ENCODE measurements at places on chromosomes 7 and 10.

- DNase-seq: no peak
These were observed 120.1 kb downstream of the JAZF1 start for GRCh38 chr7:28060371-28060950.

DNA sequence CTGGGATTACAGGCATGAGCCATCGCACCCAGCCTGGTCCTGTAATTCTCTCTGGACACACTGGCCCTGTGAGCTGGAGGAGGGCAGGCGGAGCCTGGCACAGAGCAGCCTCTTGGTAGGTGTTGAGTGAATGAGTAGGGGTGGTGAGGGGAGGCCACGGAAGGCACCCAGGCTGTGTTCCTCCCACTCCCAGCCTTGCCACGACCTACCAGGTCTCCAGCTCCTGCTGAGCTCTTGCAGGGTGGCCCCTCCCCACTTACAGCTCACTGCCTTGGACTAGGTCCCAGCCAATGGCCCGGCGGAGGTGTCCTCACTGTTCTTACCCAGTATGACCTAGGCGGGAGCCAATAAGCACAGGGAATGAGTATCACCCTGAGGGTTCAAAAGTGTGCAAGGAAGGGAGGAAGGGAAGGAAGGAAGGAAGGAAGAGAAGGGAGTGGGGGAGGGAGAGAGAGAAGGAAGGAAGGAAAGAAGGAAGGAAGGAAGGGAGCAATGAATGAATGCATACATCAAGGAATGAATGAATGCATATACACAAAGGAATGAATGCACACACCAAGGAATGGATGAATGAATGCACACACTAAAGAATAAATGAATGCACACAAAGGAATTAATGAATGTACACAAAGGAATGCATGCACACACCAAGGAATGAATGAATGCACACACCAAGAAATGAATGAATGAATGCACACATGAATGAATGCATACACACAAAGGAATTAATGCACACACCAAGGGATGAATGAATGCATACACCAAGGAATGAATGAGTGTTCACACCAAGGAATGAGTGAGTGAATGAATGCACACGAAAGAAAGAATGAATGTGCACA, 45.5 kb downstream of the GTF2IRD1 start:
- DNase-seq: no peak

DNA sequence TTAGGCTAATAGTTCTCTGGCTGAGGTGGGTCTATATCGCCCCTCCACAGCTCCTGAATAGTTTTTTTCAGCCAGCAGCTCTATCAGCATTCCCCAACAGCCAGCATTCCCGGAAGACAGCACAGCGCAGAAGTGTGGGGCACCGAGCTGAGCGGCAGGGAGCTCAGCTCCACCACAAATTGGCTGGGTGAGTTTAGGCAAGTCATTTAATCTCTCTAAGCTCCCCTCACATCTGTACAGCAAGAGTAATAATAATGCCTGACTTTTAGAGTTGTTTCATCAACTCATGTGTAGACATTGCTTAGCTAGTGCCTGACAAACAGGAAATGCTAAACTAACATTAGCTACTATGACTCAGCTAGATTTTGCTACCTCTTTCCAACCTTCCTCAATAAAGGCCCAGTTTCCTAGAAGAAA, 247.9 kb upstream of the PTN start:
- no peak for DNase-seq

DNA sequence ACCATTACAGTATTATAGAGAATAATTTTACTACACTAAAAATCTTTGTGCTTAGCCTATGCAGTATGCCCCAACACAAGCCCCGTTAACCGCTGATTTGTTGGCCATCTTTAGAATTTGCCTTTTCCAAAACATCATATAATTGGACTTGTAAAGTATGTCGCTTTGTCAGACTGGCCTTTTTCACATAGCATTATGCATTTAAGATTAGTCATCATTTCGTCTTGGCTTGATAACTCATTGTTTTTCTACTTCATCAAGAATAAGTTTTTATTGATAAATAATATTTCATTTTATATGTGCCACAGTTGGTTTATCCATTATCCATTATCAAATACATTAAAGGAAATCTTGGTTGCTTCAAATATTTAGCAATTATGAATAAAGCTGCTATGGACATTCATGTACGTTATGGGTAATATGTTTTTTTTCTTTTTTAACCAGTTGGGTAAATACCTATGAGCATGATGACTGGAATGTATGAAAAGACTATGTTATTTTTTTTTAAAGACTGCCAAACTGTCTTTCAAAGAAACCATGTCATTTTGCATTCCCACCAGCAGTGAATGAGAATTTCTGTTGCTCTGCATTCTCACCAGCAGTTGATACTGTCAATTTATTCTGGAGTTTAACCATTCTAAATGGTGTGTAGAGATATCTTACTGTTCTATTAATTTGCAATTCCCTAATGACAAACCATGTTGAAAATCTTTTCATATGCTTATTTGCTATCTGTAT, 273.1 kb upstream of the KCND2 start:
- DNase-seq: no peak

DNA sequence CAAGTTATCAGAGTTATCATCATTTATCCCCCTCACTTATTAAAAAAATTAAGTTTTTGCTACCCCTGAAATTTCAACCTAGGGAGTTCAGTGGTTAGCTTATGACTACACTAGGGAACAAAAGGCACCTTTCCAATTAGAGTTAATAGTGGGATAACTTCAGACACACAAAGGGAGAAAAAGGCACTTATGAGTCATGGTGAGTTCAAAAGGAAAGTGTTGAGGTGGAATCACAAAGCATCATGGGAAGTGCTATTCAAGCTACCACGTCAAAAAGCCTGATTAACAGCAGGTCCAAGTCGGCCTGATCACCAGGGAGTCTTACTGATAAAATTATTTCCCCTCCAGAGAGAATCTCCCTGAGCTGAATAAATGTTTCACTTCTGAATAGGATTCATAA, 165.7 kb downstream of the C7orf25 start:
- DNase-seq: no peak

- DNase-seq: no peak
These were observed 8.7 kb upstream of the GLRX3 start for GRCh38 chr10:130127364-130128061.

GRCh38 chr10:112959207-112959838, 9.3 kb downstream of the TCF7L2 start:
- no peak for DNase-seq

- DNase-seq: no peak
These were observed 8.9 kb downstream of the CDK14 start for GRCh38 chr7:90605055-90605454.

DNA sequence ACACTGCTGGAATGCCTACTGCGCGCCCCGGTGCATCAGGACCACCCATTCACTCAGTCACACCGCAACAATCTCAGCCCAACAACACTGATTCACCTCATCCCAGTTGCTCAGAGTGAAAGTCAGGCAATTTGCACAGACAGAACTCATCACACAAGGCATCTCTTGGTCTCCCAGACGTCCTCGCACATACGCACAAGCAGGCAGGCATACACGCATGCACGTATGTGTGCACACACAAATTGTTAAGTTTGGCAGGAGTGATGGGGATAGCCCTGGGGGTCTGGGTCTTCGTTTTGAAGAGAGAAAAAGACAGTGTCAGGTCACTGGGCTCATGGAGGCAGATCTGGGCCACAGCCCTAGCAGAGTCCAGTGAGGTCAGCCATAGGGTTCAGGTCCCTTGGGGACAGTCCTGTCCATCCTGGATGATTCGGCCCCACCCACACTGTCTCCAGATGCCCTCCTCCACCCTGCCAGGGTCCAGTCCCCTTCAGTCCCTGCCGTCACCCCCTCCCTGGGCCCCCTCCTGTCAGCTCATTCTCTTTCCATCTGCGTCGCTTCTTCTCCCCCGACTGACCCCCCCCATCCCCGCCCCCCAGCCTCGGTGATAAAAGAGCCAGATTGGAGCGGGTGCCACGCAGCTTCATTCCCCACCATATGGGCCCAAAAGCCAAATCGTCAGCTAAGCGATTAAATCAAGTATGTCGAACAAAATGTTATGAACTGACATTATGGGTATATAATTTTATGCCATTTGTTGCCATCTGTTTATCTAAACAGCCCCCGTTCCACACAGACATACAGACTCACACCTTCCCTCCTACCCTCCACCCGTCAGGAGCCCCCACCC, 48.5 kb upstream of the SLF2 start:
- no peak for DNase-seq

DNA sequence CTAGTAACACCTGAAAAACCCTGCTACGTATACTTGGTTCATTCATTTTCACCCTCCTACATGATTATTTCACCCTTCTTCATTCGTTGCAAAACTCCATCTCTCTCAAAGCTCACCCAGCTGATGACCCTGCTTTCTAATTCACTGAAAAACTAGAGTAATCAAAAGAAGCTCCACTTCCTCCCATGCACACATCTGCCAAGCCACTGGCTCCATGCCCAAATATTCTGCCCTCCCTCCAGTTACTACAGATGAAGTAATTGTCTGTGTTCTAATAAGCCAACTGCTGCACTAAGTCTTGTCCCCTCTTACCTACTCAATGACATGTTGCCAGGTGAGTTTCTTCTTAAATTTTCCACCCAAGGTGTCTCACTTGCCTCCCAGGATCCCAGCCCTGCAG, 96.9 kb upstream of the CCDC71L start:
- DNase-seq: peak; percentile 39

GRCh38 chr7:33421429-33421828, 292.1 kb downstream of the BBS9 start:
- DNase-seq: no peak

DNA sequence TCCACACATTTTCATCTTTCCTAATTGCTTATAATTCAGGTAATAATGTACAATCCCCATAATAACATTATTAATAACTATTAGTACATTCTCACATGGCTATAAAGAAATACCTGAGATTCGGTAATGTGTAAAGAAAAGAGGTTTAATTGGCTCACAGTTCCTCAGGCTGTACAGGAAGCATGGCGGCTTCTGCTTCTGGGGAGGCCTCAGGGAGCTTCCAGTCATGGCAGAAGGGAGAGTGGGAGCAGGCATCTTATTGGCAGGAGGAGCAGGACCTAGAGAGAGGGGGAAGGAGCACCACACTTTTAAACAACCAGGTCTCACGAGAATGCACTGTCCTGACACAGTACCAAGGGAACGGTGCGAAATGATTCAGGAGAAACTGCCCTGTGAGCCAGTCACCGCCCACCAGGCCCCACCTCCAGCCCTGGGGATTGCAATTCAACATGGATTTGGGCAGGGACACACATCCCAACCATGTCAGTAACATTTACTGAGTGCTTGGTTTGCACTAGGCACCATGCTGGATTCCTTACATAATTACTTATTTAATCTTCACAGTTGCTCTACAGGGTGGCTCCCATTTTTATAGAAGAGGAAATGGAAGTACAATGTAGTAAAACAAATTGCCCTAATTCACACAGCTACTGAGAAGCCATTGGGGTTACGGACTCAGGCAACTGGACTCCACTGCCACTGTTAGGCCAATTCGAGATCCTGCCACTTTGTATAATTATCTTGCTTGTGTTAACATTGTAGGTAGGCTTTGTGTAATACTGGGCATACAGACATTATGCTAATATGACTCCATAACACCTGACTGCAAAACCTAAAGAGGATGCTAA, 8.7 kb upstream of the ESYT2 start:
- DNase-seq: no peak

GRCh38 chr7:142896151-142896550, 10.6 kb upstream of the TRPV6 start:
- no peak for DNase-seq

- DNase-seq: no peak
These were observed 147.3 kb upstream of the CDCA7L start for GRCh38 chr7:22093001-22093400.

GRCh38 chr7:8783229-8783628, 349.8 kb downstream of the NXPH1 start:
- DNase-seq: no peak

DNA sequence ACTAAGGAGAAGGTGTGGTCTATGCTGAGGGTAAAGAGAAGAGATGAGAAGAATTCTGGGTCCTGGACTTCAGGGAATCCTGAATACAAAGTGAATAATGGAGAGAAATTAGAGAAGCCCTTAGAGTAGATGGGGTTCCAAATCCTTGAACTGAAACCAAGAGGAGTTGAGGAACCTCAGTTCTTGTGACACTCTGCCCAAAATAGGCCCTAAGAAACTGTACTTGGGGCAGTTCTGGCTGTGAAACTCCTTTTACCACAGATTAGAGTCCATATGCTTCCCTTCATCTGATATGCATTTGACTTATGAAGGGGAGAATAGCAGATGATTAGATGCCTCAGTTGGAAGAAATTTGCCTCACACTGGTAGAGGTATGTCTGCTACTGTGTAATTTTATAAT, 19.0 kb downstream of the TES start:
- no peak for DNase-seq

DNA sequence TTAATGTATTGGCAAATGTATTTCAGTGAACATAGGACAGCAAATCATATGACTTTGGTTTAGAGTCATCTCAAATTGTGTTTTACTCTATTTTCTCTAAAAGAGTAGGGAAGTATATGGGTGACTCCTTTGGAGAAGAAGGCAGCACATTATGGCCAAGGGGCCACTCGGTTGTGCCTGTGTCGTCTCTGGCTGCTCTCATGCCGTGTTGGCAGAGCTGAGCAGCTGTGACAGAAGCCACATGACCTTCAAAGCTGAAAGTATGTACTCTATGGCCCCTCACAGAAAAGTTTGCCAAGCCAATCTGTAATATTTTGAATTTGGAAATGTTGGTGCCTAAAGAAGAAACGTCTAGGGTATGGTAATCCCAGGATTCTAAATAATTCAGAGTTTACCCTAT, 47.5 kb downstream of the TASOR2 start:
- DNase-seq: no peak

GRCh38 chr10:1034758-1035157, 9.1 kb upstream of the IDI2 start:
- no peak for DNase-seq

DNA sequence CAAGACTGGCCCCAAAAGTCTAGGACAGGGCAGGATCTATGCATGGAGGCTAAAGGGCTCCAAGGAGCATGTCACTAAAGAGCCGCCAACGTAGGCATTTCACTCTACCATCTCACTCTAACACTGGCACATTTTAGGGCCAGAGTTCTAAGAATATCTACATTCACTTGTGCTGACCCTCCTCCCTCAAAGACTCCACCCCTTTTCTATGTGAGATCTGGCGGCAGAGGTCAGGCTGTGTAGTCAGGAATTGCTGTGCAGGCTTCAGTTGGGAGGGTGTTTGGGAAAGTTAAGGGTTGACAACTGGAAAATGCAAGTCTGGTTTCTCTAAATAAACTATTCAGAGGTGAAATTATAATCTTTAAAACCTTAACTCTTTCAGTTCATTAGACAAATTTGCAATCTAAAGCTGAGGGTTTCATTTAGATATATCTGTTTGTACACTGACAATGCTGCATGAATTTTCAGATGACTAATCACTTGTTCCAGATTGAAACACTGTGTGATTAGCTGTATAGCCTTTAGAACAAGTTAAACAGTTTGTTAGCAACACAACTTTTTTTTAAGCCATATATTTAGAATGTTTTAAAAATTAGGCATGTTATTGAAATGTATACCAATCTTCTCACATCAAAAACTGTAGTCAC, 18.2 kb downstream of the LMOD2 start:
- no peak for DNase-seq
